Muscle of arm (tissue), 14 donors: ENCODE measurements at places on chromosomes 7 and 10.

DNA sequence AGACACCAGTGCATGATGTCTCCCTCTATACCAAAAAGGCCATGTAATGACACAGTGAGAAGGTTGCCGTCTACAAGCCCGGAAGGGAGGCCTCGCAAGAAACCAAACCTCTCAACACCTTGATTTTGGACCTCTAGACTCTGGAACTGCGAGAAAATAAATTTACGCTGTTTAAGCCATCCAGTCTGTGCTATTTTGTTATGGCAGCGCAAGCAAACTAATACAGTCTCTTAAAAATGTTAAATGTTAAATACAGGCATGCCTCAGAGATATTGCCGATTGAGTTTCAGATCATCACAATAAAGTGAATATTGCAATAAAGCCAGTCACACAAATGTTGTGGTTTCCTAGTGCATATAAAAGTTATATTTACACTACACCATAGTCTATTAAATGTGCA, 5.0 kb upstream of the MINDY3 start:
- no peak for DNase-seq

DNA sequence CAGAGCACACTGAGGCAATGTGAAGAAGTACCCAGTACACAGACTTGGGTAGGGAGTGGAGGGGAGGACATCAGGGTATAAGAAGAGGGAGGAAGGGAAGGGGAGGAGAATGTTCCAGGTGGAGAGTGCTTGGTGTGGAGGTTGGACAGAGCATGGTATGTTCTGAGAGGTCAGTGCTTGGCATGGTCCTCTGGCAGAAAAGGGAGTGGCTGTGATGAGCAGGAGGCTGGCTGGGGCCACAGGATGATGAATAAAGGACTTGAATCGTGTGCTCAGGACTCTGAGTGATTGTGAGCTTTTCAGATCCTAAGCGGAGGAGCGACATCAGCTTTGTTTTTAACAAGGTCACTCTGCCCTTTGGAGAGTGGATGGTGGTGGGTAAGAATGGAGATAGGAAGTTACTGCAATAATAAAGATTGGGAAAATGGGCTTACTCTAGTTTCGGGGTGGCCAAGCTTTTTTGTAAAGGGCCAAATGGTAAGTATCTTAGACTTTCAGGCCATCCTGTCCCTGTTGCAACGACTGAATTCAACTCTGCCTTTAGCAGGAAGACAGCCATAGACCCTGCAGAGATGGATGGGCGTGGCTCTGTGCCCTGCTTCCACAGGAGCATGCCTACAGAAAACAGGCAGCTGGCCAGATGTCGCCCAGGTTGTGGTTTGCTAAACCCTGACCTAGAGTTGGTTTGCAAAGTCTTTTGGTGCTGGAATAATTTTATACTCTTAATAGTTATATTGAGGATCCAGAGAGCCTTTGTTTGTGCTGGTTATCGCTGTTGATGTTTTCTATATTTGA, 8.4 kb downstream of the PPP2R2D start:
- DNase-seq, result no peak

DNA sequence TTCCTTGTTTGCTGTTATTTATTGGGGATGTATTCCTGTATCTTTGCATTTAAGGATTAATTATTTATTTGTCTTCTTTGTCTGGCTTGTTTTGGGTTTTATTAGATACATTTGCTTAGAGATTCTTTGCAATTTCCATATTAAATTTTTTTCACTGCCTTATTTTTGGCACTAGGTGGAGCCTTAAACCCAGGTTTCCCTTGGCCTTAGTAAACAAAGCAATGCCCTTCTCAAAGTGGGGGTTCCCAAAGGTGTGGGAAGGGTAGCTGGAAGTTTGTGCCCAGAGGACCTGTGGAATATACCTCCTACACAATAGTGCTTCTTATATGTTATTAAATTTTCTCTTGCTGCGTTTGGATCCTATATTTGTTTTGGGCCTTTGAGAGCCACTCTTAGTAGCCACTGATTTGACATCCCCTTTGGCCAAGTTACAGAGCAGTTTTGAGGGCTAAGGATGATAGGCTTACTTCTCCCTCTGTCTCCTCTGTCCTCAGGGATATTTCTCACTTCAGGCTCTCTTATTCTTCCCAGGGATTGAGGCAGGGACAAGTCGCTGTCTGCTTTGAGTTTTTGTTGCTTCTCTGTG, 162.3 kb downstream of the ITGB1 start:
- peak; percentile 31 for DNase-seq

DNA sequence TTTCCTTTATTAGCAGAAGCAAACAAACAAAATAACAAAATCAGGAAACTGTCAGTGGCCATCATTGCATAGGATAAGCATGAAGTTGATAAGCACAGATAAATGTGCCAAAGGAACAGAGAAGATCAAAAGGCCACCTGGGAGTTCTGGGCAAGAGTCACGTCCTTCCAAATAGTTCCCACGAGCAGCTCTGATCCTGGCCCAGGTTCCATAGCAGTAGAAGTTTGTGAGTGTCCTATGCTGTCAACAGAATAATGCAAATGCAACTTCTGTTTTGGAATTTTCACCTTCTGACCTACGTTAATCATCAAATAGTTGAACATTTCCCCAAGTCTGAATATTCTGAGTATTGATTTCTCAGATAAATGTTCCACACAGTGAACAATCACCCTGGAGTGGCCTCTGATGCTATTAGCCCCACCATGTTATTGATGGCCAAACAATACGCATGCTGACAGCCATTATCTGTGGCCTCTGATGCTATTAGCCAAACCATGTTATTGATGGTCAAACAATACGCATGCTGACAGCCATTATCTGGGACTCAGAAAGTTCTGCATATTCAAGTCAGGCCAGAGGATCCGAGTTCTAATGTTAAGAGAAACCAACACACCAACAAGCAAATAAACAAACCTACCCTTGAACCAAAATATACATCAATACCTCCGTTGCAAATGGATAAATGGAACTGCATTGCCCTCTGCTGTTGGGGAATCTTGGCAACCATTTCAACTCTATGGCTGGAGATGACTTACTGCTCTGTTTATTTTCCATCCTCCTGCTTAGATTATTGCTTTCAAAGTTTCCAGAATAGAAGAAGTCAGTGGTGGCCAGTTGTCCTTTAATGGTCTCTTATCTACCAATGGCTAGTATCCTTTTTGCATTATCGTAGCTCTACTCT, 63.3 kb downstream of the MRC1 start:
- DNase-seq, result no peak

DNA sequence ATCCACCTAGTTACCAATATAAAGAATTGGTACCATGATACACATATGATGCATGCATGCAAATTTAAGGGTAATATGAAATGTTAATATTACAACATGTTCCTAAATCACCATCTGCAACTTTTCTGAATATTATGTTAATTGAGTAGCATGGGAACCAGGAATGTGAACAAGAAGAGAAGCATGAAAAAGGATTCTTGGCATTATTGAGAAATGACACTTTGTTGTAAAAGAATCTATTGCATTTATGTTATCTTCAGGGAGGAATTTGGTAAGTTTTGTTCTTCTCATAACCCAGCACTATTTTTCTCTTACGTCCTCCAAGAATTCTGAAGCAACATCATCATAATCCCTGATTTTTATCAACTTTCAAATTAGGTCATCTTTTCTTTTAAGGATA, 159.9 kb upstream of the SLC25A13 start:
- DNase-seq, result no peak

DNA sequence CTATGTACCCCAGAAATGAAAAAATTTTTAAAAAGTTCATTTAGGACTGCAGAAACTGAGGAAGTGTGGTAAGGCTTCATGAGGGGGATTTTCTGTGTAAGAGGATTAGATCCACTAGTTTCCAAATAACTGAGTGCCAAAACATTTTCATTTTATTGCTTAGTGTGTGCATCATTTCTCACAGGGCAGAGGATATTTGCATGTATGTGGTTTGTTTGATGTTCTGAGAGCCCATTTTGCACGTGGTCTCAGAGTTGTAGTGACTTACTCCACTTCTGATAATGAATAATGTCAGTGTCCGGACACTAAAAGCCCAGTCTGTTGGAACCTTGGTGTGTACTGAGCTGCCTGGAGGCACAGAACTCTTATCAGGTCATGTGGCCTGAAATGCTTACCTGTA, 299.9 kb downstream of the AUTS2 start:
- DNase-seq, result no peak

DNA sequence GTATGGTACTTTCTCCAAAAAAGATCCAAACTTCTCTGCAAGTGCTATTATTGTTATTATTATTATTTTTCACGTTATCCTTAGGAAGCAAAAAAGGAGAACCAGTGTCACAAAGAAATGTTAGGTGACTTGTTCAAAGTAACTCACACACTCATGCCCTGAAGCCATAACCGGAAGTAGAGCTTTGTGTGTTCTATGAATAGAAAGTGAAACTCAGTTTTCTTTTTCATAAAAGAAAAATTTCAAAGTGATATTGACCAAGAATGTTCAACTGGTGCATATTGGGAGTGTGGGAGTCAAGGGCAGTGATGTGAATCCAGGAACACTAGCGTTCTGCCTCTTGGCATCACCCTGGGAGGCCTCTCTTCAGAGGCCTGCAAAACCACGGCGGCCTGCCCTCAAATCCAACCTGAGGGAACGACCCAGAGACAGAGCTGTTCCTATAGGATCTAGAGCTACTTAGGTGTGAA, 106.1 kb downstream of the PRKCQ start:
- DNase-seq, result no peak

DNA sequence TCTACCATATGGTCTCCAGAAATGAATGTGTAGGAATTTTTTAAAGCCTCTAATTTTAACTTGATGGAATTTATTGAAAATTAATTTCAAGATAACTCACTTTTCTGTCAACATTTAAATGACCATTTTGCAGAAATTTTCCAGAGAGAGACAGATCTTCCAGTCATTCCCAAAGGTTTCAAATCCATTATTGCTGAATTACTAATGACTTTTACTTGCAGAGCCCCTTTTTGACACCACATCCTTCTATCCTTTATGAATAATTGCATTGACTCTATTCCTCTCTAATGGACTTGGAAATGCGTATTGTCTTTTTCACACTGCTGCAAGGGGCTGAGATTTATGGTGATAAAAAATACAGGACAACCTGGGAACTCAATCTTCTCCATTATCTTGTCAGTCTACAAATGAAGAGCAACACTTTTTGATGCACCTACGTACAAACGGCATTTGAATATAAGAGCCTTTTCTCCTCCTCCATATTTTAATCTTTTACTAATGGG, 42.7 kb downstream of the CUBN start:
- DNase-seq, result no peak

GRCh38 chr7:93823621-93824020, 66.9 kb downstream of the TFPI2 start:
- DNase-seq, result no peak

GRCh38 chr7:54091322-54091721, 450.9 kb upstream of the VSTM2A start:
- no peak for DNase-seq

DNA sequence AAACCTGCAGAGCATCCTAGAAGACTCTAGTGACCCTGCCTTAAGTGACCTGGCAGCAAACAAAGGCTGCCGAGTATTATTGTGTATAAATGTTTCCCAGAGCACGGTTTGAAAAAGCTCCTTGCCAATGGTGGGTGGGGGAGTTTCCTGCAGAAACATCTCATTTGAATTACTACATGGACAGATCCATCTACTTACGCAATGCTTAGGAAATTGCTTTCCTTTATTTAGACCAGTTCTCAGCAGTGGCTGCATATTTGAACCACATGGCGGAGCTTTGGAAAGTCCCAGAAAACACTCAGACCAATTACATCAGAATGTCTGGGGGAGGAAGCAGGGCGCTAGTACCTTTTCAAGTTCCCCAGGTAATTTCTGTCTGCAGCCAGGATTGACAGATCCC, 560.9 kb downstream of the SDK1 start:
- peak; percentile 73 for DNase-seq

GRCh38 chr10:62268399-62269114, at the start of gene RTKN2:
RTKN2 (minus strand) TSS chr10:62268844; CDS start chr10:62268610, 234 bp downstream.
- DNase-seq, result peak; percentile 83

DNA sequence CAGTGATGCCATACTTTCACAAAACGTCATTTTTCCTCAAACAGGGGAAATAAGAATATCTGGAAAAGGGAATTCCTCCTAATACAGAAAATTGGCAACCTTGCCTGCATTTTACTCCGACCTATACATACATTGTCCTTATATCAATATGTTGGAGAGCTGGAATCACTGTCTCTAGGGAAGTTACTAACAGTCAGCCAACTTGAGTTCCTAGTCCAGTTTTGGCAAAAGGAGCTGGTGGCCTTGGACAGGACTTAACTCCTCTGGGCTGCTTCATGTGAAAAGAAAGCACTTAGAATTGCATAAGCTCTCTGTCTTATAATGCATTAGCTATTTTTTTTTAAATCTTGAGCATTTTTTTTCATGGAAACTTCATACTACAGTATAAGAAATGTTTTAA, 174.2 kb upstream of the HGF start:
- DNase-seq, result peak; percentile 24

DNA sequence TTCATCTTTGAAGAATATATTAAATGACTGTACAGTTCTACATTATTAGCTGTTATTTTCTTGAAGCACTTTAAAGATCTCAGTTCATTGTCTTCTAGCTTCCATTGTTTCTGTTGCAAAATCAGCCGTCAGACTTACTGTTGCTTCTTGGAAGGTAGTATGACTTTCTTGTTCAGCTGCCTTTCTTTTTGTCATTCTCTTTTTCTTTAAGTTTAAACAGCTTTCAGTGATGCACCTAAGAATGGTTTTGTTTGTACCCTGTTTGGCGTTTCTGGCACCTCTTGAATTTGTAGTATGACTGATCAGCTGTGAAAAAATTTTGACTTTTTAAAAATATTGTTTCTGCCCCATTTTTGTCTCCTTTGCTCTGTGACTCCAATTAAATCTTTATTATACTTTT, 9.3 kb downstream of the MKLN1 start:
- no peak for DNase-seq

DNA sequence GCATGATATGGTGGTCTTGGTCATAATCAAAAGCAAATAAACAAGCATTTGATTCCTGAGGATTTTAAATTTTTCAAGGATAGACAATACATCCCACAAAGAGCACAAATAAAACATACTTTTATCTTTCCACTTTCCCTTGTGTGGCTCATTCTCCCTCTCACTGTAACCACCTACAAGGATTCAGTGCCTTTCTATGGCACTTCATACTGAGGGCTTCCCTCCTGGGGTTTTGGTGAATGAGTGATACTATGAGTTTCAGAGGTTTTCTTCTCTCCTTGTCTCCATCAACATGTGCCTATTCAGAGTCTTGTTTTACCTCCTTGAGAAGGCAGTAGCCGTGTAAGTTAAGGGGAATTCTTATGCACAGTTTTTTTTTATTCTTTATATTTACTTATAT, 296.0 kb upstream of the TEX47 start:
- no peak for DNase-seq

DNA sequence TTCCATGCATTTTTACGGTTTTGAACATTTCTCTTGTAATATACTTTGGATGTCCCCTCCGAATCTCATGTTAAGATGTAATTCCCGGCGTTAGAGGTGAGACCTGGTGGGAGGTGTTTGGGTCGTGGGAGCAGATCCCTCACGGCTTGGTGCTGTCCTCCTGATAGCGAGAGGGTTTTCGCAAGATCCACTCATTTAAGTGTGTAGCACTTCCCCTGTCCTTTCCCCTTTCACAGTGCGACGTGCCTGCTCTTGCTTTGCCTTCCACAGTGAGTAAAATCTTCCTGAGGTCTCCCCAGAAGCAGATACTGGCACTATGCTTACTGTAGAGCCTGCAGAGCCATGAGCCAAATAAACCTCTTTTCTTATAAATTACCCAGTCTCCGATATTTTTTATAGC, 6.6 kb downstream of the GPR141 start:
- DNase-seq, result no peak
